ENCODE measurements at places on chromosomes 1 and 21.

- DNase-seq: peak; percentile 36
Measured at GRCh38 chr1:24803220-24803619, 58.0 kb downstream of the CLIC4 start.

- no peak for DNase-seq
Measured at GRCh38 chr1:92367496-92367895, 68.6 kb downstream of the RPAP2 start.

DNA sequence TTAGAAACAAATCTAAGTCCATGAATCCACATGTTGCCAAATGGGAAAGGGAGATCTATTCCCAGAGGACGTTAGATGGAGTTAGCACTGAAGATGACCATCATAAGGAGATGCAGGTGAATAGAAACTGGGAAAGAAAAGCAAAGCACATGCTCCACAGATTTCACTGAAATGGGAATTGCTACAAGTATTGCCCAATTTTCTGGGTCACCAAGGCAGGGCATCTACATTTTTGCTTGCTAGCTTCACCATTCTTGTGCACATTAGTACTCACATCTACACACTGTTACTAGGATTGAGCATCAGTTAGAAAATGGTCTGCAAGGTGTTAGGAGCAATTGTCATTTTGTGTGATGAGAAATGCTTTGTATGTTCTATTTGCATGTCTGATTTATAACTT lies 99.1 kb downstream of the JAK1 start:
- DNase-seq: peak; percentile 20

- DNase-seq: no peak
Measured at GRCh38 chr1:152539901-152540300, 25.6 kb downstream of the CRCT1 start.
